ENCODE measurements at places on chromosomes 3 and 15.

- DNase-seq, result no peak
These were observed 9.7 kb downstream of the NCBP2 start for GRCh38 chr3:196932600-196932999.

DNA sequence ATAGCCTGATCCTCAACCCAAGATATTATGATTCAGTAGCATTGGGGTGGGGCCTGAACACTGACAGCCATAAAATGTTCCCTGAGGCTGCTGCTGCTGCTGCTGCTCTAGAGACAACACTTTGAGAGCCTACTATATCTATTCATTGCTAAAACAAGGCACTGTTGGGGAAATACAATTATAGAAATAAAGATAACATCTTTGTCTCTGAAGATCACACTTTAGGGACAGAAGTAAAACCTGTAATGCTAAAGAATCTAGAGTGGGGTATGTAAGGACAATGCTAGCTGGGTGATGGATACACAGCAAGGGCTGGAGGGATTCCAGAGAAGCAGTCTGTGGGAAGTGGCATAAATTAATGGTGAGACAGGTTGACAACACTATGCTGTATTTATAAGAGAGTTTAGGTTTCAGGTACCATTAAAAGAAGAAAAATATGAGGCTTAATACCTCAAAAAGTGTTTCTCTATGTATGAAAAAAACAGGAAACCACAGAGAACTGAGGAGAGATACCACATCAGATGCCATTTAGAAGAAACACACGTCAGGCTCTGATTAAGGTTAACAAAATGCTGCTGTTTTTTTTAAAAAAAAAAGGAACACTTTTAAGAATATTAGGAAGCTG, 115.9 kb downstream of the CBLB start:
- peak; percentile 38 for DNase-seq

DNA sequence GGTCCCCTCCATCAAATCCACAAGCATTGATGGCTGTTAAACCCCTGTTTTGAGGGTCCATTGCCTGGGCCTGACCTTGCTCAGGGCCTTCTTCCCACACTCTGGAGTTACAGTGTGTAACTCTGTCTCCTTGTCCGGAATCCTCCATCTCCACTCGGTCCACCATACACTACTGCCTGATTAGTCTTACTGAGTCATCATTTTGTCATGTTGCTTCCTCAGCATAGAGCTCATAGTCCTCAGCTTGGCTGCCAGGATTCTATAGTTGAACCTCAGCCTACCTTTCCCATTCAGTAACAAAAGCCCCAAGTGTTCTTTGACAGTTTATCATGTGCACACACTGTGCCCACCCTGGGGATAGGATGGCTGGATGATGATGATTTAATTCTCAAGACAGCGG, 113.0 kb downstream of the PDE8A start:
- DNase-seq, result peak; percentile 39

DNA sequence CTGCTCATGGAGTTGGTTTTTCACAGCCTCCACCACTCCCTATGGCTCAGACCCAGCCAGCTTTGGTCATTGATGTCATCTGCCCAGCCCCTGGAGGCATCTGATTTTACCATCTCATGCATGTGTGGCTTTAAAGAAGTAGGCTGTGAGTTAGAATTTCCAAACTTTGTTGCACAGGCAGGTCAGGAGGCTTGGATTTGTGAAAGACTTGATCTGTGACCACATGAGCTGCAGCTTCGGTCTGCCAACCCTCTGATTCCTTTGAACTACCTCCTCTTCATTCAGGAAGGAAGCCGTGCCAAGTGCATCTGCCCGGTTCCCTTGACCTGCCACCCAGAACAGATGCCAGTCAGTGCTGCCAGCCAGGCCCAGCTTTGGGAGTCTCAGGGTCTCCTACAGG, 9.2 kb downstream of the CTXND1 start:
- DNase-seq, result no peak

GRCh38 chr3:123147754-123148535, 53.8 kb upstream of the SEC22A start:
- no peak for DNase-seq

- peak; percentile 34 for DNase-seq
These were observed 55.3 kb upstream of the CA12 start for GRCh38 chr15:63436872-63437375.

DNA sequence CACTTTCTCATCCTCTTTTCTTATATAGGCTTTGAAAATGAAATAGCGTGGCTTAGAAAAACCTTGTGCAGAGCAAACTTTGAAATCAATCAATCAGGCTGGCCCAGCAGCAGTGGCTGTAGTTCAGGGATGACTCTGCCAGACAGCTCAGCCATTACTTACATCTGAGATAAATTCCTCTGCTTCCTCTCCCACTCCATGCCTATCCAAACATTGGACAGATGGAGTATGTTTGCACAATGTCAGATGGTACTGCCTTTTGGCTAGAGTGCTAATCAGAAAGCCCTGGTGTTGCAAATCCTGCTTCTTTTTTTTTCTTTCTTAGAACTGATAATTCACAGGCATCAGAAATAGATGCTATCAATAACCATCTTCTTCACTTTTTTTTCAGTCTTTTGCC, 1065.1 kb downstream of the AGBL1 start:
- peak; percentile 38 for DNase-seq

DNA sequence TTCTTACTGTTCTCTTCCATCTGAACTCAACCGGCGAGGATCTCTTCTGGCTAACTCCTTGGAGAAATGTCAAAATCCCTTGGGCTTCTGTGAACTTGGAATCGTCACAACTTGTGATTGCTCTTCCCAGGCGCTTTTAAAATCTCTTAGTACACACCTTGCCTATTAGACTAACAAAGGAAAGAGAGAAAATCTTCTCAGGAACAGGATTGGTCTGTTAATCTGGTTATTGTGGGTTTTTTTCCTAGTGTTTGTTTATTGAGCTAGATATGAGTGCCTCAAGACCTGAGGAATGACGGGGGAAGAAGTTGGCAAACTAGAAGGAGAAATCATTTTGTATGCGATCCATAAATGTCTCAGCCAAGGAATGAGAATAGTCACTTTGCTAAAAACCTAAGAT, at the start of gene ATP13A5:
Gene ATP13A5, minus strand, starts transcription at position 48 of the 400 bp plus-strand sequence. Its CDS starts 28 bp downstream, at position 20.
- no peak for DNase-seq

- no peak for DNase-seq
These were observed 312.2 kb upstream of the SLCO3A1 start for GRCh38 chr15:91541286-91541685.

- no peak for DNase-seq
These were observed 2.5 kb downstream of the ONECUT1 start for GRCh38 chr15:52787549-52788098.

DNA sequence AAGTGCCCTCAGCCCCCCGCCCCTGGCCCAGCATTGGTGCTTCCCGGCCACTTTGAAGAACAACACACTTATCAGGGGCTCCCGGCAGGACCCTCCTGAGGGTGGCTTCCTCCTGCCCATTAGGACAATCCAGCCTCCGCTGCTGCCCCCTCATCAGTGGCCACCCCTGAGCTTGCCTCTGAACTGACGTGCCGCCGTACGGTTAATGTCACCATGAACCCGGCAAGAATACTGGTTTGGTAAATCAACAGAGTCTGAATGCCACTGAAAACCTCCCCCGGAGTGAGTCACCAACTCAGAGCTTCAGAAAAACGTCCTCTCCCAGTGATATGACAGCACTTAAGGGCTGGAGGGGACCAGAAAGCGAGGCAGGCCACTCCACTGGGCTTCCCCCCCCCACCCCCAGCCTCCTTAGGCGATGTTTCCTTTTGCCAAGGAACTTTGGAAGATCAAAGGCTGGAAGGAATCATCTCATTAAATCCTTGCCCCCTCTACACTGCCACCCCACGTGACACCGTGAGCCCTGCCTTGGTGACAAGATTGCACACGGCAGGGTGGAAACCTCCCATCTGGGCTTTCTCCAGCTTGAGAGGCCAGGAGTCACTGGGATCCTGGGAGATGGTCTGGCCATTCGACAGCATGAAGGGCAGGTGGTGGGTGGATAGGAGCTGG, 142.1 kb downstream of the NUP210 start:
- peak; percentile 85 for DNase-seq

- no peak for DNase-seq
These were observed 26.5 kb downstream of the EIF2AK4 start for GRCh38 chr15:39960411-39960810.

DNA sequence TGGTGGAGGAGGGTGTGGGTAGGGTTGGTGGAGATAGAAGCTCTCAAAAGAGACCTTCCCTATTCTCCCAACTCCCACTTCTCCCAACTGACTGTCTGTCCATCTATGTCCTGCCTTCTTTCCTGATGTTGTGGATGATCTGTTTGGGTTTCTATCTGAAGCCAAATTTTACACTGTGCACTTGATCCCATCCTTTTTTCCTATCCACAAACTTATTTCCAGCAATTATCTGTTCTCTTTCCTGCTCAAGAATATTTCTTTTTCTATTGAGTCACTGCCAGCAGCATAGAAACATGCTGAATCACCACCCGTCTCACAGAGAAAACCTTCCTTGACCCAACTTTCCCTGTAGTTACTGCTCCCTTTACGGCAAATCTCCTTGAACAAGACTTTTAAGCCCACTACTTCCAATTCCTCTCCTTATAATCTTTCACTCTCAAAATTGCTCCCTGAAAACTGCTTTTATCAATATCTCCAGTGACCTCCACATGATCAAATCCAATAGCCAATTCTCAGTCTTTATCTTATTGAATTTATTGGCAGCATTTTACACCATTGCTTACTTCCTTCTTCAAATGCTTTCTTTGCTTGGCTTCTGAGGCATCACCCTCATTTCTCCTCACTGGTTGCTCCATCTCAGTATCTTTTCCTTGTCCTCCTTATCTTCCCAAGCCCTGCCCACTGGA, 141.2 kb upstream of the SLC7A14 start:
- DNase-seq, result peak; percentile 84

DNA sequence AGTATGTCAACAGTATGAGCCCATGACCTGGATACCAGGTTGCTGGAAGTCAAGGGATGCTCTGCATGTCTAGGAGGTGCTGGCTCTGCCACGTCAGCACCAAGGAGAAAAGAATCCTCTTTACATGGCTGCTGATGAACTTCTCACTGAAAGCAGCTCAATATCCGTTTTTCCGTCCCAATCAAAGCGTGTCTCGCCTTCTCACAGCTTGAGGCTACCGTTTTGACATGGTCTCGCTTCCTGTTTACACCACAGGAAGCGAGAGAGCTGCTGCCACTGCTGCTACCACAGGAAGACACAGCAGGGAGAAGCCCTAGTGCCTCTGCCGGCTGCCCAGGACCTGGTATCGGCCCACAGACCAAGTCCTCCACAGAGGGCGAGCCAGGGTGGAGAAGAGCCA, 27.3 kb downstream of the STARD5 start:
- no peak for DNase-seq

DNA sequence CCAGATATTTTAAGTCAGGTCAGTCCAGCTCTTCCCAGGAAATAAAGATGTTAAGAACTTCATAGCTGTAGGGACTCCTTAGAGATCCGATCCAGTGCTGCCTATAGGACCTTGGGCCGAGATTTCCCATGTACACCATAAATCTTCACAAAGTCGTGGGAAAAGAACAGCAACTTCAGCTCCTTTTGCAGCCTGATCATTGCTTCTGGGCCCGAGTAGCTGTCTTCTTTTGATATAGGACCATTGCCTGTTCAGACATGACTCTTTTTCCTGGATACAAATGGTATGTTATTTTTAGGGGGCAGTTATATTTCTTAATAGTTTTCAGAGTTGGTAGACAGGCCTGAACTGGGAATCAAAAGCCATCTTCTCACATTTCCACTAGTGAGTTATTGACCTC, 20.5 kb downstream of the IL1RAP start:
- no peak for DNase-seq

DNA sequence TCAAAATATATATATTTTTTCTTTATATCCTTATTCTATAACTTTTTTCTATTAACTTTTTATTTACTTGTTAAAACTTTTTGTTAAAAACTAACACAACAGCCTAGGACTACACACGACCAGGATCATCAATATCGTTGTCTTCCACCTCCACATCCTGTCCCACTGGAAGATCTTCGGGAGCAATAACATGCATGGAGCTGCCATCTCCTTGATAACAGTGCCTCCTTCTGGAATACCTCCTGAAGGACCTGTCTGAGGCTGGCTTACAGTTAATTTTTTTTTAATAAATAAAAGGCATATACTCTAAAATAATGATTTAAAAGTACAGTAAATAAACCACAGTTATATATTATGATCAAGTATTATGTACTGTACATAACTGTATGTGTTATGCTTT, 58.9 kb downstream of the SFMBT1 start:
- no peak for DNase-seq

- no peak for DNase-seq
These were observed 179.3 kb upstream of the ANKRD28 start for GRCh38 chr3:15977090-15977489.

GRCh38 chr3:194184801-194185200, 48.9 kb downstream of the HES1 start:
- DNase-seq, result no peak

GRCh38 chr3:130658678-130659077, 88.0 kb downstream of the PIK3R4 start:
- peak; percentile 19 for DNase-seq

- DNase-seq, result peak; percentile 100
These were observed 19.2 kb upstream of the KPNA1 start for GRCh38 chr3:122533931-122534334.

- no peak for DNase-seq
These were observed 52.1 kb upstream of the TNFSF10 start for GRCh38 chr3:172575375-172575774.

DNA sequence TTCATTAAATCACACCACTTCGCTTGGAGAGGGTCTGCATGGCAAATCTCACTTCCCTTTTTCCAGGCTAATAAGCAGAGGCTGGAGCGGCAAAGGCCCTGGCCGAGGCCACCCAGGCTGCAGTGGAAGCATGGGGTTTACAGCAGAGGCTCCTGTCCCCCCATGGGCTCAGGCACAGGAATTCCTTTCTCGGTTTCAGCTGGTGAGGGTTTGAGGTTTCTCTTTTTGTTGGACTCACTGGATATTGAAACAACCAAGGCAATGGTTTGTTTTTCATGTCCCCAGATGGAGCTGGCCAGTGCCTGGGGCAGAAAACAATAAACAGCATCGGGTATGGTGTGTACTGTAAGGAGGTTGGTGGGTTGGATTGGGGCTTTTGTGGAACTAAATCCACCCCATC, 175.6 kb upstream of the RASGRP1 start:
- no peak for DNase-seq

DNA sequence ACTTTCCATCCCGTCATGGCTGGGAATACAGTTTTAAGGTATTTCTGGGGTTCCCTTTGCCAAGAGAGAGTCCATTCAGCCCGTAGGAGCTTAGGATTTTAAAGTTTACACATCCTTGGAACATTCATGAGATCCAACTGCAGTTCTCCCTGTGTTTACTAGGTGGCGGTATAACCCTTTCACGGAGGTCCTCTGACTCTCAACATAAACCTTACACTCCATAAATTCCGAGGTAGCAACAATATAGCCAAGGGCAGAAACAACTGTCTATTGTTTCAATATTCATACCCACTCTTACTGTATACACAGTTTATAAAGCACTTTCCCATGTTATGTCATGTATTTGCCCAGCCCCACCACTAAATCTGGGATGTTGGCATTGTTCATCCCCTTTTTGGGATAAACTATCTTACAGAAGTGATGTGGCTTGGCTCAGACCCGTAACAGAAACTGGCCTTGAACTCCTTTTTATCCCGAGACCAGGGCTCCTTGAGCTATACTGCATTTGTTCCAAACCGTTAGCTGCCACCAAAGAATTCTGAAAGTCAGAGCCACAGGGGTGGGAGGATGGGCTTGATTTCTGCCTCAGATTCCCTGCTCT, 69.2 kb upstream of the COL6A5 start:
- peak; percentile 65 for DNase-seq

Measured in PC-3 (cell line).